Natural killer cell (primary cell): ENCODE measurements at places on chromosomes 6 and 20. TPM values are rescaled to one million over a fixed set of nuclear protein-coding genes. Genes with fewer than 3 reads are reported as not detected.

DNA sequence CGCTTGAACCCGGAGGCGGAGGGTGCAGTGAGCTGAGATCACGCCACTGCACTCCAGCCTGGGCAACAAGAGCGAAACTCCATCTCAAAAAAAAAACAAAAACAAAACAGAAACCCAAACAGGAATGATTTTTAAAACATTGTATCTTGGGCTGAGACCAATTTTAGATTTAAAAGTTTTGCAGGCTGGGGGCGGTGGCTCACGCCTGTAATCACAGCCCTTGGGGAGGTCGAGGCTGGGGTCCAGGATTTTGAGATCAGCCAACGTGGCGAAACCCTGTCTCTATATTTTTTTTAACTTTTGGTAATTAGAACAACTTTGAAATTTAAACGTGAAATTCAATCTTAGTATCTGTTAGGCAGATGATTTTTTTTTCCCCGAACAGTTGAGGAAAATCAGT is 70.5 kb downstream of the AKAP12 start:
- DNase-seq: no peak

DNA sequence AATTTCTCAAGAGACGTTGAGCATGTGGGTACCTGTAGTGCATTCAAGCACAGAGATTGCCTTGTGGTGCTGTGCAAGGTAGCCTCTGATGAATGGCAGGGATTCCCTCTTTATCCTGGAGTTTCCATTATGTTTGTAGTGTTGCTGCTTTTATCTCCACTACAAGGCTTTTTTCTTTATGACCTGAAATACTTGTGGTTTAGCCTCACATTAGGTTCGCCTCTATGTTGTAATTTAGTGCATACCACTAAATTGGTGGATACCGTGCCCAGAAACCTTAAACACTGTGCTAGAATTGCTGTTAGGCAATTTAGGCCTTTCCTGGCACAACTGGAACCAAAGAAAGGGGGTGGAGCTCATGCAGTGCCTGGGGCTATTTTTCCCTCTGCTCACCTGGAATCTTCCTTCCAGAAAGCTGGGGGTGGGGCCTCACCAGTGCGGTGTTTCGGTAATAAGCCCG is 76.8 kb downstream of the NCOA7 start:
- no peak for DNase-seq

DNA sequence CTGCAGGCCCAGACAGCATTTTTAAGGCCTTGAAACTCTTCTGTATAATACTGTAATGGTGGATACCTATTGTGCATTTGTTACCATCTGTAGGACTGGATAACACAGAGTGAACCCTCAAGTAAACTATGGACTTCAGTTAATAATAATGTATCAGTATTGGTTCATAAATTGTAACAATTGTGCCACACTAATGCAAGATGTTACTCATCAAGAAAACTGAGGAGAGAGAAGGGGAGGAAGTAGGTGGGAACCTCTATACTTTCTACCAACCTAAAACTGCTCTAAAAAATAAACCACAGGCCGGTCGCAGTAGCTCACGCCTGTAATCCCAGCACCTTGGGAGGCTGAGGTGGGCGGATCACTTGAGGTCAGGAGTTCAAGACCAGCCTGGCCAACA is 10.8 kb downstream of the MAPK13 start:
- DNase-seq: no peak

DNA sequence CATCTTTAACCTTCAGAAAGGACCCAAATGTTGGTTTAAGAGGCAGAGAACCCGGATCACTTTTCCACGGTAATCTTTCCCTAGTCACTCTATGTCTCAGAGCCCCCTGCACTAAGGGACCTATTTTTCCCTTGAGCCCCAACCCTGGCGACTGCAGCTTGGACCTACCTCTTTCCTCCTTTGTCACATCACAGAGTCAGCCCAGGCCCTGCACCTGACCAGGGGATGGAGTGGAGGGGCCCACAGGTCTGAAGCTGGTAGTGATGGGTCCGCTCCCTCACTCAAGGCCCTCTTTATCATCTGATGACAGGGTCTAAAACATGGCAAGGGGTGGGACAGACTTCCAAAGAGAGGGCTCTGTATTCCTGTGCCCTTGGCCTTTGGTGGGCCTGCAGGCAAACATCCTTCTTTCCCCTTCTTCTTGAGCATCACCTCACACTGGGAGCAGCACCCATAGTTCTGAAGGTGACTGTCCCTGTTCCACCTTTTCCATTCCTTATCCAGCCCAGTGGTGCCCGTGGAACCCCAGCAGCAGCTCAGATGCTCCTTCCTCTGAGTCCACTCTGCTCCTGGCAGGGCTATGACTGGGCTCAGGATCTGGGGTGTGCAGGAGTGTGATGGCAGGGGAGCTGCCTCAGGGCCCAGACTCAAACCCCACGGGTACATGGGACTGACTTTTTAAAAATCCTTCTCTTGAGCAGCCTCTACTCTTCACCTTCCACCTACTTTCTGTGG is 6.3 kb downstream of the RAET1L start:
- no peak for DNase-seq

DNA sequence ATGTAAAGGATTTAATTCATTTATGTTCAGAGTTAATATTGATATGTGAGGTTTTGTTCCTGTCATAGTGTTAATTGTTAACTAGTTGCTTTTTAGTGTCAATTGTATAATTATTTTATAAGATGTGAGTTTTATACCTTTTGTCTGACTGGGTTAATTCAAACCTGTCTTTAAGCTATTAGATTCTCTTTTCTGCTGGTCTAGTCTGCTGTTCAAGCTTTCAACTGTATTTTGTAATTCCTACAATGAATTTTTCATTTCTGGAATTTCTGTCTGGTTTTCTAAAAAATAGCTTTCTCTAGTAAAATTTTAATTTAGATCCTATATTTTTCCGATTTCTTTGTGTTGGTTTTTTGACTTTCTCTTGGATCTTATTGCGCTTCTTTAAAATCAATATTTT is 26.5 kb downstream of the IGF2R start:
- DNase-seq: no peak

GTSF1L gene
- not detected for total RNA-seq

MUC21 gene
- not detected for total RNA-seq
